ENCODE measurements at places on chromosomes 5 and 9.

DNA sequence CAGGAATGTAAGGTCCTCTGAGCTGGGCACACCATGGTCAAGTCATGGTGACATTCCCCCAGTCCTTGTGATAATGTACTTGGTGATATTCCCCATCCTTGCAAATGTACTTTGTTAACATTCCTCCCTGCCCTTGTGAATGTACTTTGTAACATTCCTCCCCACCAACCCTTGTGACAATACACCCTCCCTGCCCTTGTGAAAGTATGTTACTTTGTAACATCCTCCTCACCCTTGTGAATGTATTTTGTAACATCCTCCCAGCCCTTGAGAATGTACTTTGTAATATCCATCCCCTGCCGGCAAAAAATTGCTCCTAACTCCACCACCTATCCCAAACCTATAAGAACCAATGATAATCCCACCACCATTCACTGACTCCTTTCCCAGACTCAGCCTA lies 53.3 kb downstream of the RAPGEF6 start:
- no peak for DNase-seq

DNA sequence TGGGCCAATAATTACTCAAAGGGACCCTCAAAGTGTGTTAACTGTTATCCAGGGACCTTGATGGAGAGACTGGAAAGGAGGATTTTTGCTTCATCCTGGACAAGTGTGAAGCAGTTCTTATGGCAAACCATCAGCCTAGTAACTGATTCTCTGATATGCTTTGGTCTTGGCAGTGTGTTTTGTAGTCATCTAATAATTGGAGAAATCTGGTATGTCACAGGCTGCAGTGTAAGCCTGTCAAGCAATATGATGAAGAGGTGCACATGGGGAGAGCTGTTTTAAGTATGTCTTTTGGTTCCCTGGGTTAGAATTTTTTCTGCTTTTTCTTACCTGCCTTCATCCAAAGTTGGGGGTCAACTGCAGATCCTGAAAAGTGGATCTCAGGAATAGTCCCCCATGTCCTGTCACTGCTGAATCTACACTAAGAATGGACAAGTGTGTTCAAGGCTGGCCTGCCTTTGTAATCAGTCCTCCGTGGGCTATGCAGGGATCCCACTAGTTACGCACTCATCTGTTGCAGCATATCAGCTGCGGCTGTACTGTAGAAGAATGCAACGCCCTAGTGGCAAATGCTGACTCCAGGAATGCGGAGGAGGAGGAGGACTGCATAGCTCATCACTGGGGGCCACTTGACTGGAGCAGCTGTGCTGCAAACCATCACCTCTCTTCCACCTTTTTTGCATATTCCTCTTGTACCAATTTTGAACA lies 1.9 kb downstream of the SPTAN1 start:
- peak; percentile 87 for DNase-seq

GRCh38 chr5:167934551-167934971 lies 356.9 kb upstream of the WWC1 start:
- no peak for DNase-seq

GRCh38 chr5:1509346-1510085 lies 14.2 kb downstream of the LPCAT1 start:
- DNase-seq: no peak
